Motor neuron (in vitro differentiated cells): ENCODE measurements at places on chromosomes 11 and 22. TPM values are rescaled to one million over a fixed set of nuclear protein-coding genes. Genes with fewer than 3 reads are reported as not detected.

Gene OR5D16
- not detected in 2 replicates for total RNA-seq

Gene DRAP1
- total RNA-seq: 139 and 145 TPM in 2 replicates

Gene POU2AF3
- 0.96 and 0.98 TPM in 2 replicates for total RNA-seq

Gene FADD
- 13.5 and 18.2 TPM in 2 replicates for total RNA-seq

Gene ALG8
- total RNA-seq: 31.9 and 32.5 TPM in 2 replicates

Gene PNPLA2
- total RNA-seq: 9.6 and 11.7 TPM in 2 replicates

Gene SLC37A2
- 1.3 TPM in 2 replicates for total RNA-seq
